ENCODE measurements at places on chromosomes 3 and 15.

GRCh38 chr15:101450403-101451265, 38.9 kb downstream of the PCSK6 start:
- no peak for DNase-seq

- DNase-seq: no peak
Measured at GRCh38 chr3:48123346-48123745, 64.9 kb downstream of the CDC25A start.

DNA sequence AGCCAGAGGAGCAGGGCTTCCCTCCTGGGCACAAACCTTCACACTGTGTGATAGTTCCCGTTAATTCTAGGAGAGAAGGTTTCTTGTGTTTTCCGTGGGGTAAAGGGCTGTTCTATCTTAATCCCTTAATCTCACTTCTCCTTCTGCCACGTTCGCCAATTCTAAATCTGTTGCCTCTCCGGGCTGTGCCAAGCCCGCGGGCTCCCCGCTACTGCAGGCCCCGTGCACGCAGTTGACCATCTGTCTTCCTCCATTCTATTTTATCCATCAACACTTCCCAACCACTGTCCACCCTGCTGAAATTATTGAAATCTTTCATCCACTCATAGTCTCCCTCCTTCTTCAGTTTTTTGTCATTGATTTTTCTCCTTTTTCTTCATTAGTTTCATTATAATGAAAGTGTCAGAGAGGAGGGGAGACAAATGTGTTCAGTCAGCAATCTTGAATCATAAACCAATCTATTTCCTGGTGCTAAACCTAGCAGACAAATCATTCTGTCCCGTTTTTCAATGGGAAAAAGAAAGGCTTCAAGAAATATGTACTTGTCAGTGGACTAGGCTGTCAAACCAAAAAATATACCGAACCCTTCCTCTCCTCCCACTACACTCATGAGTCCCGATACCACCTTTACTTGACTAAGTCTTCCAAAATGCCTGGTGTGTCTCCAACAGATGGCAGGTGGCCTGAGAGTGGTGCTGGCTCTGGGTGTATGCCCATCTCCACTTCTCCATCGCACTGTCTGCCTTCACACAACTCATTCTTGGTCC, 39.6 kb downstream of the SLCO2A1 start:
- no peak for DNase-seq

- no peak for DNase-seq
Measured at GRCh38 chr3:195911946-195912270, 3.6 kb upstream of the TNK2 start.

DNA sequence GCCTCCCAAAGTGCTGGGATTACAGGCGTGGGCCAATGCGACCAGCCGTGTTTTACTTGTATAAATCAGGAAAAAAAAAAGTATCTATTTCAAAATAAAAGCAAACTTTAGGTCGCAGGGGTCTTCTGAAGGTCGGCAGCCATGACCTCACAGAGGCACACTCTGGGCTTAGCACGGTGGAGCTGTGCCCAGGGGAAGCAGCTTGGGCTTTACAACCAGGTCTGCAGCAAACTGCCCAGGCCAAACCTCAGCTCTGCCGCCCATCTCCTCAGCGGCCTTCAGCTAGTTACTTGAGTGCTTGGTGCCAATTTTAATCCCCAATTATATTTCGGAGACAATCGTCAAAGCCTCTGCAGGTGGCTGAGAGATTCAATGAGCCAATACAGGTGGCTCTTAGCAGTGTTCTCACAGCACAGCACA, 30.1 kb downstream of the ZDHHC19 start:
- DNase-seq: no peak

GRCh38 chr3:13574798-13575451, 26.0 kb downstream of the FBLN2 start:
- DNase-seq: peak; percentile 55

- DNase-seq: no peak
Measured at GRCh38 chr3:58013973-58014649, 5.9 kb downstream of the FLNB start.

Measured in stimulated activated CD8-positive, alpha-beta memory T cell treated with anti-CD3 and anti-CD28 coated beads, Interleukin-4, amount 100 ng/mL, for 48 hours (primary cell).